Activated CD4-positive, alpha-beta T cell treated with anti-CD3 and anti-CD28 coated beads, Interleukin-10, Interleukin-2, amounts not matched to agents 100 ng/mL and 50 ng/mL, durations not matched to agents 16 hours and 8 hours (primary cell): ENCODE measurements at places on chromosomes 5 and 9.

DNA sequence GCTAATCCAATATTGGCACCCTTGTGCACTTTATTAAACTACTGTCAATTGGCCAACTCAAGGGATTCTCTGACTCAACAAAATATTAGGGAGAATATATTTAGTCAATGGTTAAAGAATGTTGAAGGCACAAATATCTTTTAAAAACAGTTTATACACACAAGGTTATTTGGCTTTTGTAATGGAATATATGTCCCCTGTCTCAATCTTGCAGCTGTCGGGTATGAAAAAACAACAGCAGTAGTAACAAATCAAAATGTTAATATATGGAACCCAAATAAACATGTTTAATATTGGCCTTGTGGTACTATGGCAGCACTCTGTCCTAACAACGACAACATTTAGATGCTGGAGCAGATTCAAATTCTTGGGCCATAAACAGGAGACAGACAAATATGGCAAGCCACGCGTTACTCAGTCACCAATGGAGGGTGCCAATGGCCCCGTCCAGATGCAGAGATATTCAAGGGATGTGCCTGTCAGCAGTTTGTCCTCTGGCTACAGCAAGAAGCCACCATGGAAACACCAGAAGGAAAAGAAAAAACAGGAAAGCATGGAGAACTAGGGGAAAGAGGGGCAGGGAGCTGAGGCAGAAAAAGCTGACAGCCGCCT, 342.0 kb downstream of the NDUFS4 start:
- no peak for DNase-seq

- DNase-seq, result peak; percentile 33
These were observed 170.3 kb downstream of the PDZD2 start for GRCh38 chr5:31809050-31809870.

- no peak for DNase-seq
These were observed 362.6 kb upstream of the SMC2 start for GRCh38 chr9:103731541-103731940.

GRCh38 chr9:137245450-137246421, 4.6 kb downstream of the TUBB4B start:
- no peak for DNase-seq

- DNase-seq, result no peak
These were observed 280.4 kb downstream of the ZNF608 start for GRCh38 chr5:124466011-124466410.

DNA sequence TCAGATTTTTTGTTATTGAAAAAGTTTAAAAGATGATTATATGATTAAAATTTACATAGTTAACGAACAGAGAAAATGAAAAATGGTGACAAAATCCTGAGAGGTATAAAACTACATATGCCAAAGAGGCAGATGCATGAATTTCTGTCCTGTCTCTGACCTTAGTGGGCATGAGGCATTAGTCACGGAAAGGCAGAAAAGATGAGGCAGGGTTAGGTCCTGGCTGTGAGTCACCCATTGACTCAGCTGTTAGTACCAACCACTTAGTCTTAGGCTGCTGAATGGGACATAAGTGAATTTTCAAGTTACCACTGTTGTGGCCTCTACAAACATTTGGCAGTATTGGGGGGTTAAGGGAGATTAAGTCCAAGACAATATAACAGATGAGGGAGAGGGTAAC, 33.1 kb downstream of the RASA1 start:
- DNase-seq, result peak; percentile 70

GRCh38 chr5:168578538-168579487, at the start of gene PANK3:
Gene PANK3, minus strand, starts transcription at chr5:168579368. Its CDS starts 85 bp downstream, at chr5:168579283.
- DNase-seq, result no peak

DNA sequence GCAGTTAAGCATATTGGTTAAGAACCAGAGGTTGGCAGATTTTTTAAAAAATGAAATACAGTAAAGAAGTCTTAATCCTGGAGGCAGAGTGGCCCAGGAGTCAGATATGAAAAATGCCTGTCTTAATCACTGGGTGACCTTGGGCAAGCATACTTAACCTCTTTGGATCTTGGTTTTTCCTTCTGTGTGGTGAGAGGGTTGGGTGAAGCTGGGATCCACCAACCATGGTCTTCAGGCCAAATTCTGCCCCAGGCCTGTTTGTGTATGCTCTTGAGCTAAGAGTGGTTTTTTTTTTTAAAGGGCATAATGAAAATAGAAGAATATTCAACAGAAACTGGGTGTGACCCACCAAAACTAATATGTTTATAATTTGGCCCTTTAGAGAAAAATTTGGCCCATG, 20.0 kb upstream of the TEX48 start:
- DNase-seq, result no peak

GRCh38 chr9:30280229-30280900, 2104.1 kb upstream of the ACO1 start:
- DNase-seq, result no peak

DNA sequence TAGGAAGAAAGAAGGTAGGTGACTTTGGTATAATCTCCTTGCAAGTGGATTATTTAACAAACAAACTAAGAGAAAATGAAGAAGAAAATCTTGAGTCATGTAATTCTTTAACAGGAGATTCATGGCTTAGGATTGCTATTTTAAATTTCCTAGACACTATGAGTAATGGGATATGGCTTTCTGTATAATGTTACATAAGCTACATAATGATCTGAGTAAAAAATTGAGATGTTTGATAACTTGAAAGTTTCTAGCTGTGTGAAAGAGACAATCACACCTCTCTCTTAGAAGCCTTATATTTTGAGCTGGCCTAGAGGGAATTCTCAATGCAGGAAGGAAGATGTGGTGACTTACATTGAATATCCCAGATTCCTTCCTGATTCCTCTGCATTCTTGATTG, 92.5 kb downstream of the CDH9 start:
- DNase-seq, result no peak

GRCh38 chr5:116476897-116477537, 97.6 kb downstream of the SEMA6A start:
- DNase-seq, result no peak

DNA sequence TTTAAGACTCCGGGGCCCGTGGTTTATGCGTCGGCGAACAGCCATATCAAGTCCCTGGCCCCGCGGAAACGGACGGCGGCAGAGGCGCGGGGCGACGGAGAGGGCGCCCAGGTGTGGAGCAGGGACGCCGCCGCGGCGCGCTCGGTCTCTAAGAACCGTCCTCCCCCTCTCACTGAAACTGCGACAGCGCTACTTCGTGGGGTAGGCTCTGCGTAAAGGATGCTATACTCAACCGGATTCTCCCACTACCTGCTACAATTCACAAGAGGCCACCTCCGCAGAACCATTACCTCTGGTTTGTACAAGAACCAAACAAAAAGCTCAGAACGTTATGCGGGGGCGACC, 404 bp downstream of the MRNIP start:
- peak; percentile 51 for DNase-seq

- DNase-seq, result no peak
These were observed 6.6 kb downstream of the LCN9 start for GRCh38 chr9:135669616-135670285.

- peak; percentile 87 for DNase-seq
These were observed 4.8 kb downstream of the CD274 start for GRCh38 chr9:5455181-5455580.

GRCh38 chr9:127832248-127832647, 22.2 kb downstream of the ENG start:
- no peak for DNase-seq

DNA sequence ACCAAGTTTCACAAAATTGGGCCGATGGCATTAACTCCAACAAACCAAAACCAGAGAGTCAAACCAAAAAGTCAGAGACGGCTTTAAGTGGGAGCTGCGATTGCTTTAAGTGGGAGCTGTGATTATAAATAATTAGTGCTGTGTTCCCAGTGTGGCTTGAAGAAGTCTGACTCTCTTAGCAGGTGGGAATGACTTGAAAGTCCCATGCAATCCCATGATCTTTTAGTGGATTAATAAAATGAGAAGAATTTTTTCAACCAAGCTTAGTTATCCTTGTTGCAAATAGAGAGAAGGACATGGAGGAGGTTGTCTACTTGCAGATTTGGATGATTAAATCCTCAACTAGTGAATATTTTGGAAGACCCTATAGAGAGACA, 68.5 kb downstream of the MYO10 start:
- no peak for DNase-seq

DNA sequence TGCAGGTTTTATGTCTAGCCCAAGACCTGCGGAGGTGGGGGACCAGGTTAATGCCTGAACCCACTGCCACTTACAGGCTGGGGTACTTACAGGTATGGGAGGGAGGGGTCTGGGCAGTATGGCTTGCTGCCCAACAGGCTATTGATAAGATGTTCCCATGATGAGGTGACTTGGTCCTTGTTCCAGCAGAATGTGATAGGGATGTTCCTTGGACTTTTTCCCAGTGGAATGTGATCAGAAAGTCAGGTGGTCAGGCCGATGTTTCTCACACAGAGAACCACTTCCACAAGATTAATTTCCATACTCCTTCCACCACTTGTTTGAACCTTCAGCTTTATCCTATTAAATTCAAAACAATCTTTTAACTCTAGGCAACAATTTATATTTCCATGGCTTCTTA, 27.0 kb upstream of the GPX3 start:
- DNase-seq, result no peak

- DNase-seq, result no peak
These were observed 30.6 kb upstream of the SMU1 start for GRCh38 chr9:33106827-33107621.

- no peak for DNase-seq
These were observed 260.7 kb downstream of the NR3C1 start for GRCh38 chr5:143142596-143143435.

- no peak for DNase-seq
These were observed 261.2 kb upstream of the ANKRD55 start for GRCh38 chr5:56494300-56494731.

DNA sequence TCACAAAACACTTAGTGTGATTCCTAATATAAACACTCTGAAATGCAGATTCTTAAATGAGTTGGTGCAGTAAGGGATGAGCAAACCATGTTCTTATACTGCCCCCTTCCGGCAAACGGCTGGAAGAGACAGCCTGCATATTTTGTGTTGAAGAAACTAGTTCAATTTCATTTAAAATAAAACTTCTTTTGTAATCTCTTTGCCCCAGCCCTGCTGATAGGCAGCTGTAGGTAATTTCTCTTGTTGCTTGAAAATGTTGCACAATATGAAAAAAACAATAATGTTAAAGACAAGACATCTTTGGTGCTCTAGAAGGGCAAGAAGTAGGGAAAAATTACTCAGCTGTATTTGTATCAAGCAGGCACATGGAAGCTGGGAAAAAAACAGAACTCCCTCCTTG, 89.7 kb upstream of the CCNG1 start:
- peak; percentile 69 for DNase-seq

GRCh38 chr9:137396227-137396626, 26.7 kb downstream of the EXD3 start:
- no peak for DNase-seq

DNA sequence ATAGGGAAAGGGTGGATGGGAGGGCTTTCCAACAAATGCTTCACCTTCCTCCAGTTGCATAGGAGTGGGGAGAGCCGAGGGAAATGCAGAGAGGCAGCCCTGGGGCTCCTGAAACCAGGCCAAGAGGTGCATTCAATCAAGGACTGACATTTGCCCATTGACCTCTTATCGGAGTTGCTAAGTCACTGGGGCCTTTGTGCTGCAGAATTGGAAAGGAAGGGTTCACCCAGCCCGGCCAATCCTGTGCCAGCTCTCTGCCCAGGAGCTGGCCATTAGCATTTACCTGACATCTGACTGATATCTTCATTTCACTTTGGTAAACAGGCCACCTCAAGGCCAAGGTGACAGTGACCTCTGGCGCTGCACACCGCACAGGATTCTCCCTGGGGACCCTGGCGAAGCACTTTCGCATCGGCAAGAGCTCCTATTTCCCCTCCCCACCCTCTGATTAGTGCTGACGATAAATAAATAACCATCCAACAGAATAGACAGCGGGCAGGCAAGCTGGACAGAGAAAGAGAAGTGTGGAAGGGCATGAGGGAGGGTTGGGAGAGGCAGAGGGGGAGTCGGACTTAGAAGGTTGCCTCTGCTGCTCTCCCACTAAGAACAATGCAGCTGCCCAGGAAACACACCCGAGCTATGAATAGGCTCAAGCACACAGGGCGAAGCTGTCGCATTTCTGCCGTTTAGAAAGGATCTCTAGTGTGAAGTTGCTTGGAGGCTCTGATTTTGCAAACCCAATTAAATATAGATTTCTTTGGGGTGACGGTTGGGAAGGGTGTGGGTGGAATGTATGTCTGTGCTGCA, 57.0 kb upstream of the BOD1 start:
- DNase-seq, result no peak

- no peak for DNase-seq
These were observed 649 bp downstream of the AP3B1 start for GRCh38 chr5:78293851-78294247.

GRCh38 chr9:36995927-36996705, 38.0 kb downstream of the PAX5 start:
- peak; percentile 60 for DNase-seq

GRCh38 chr9:121226175-121226574, 24.5 kb upstream of the RAB14 start:
- no peak for DNase-seq

DNA sequence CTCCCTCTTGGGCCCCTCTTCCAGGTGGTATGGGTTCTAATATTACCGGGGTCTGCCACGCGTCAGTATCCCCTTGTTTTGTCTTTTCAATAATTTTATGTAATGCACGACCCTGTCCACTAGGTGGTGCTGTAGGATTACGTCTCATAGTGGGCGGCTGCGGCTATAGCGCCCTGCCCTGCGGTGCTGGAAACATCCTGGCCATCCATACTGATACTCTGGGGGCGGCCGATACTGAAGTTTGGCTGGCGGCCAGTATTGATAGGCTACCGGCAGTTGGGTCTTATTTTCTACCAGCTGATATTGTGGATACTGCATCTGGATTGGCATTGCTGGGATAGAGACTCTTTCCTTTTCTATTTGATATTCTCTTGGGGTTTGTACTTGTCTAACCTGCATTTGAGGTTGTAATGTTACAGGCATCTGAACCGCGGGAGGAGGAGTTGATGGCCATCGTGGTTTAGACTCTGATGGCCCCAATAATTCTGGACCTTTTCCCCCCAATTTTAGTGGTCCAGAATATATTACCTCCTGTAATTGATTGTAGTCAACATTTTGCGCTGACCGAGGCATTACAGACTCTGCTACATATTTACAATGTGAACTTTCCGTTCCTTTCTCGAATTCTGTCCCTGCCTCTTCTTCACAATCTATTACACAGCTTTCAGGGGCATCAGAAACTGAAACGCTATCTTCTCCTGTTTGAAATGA, 3.3 kb upstream of the TMEM141 start:
- peak; percentile 86 for DNase-seq

DNA sequence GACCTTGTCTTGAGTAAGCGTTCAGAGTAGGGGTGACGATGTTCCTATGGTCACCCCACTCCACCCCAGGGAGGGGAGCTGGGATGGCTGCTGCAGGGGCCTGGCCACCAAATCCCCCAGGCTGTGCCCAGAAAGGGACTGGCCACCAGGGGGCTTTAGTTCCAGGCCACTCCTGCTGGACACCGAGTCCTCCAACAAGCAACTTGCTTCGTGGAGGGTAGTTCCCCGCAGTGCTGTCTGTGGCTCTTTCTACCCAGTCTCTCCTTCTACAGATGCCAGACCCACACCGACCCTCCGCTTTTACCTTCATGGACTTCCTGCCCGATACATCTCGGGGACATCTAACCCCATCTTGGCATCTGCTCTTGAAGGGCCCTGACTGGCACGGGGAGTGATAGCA, 35.7 kb upstream of the GABRP start:
- DNase-seq, result no peak
